ENCODE measurements at places on chromosomes 2 and 18.
A peak's percentile ranks its signal among the peaks of the same experiment; 100 is the strongest.

GRCh38 chr2:204794624-204795023 lies 249.3 kb downstream of the PARD3B start:
- DNase-seq, result no peak

DNA sequence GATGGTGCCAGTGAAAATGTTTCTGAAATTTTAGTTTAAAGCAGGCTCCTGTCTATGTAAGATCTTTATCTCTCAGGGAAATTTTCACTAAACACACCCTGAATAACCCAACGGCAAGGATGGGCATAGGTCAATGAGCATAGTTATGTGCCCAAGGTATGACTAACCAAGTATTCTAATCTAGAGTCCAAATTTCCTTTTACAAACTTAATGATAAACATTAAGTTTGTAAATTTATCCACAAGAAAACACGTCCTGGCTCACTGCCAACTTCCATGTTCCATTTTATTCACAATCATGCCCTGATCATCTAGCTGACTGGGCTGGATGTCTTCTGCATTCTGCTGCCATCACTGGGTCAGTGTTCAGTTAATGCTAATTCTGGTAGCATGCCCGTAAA lies 151.2 kb downstream of the SRBD1 start:
- DNase-seq, result no peak

GRCh38 chr18:64019922-64020756 lies 50.3 kb downstream of the SERPINB8 start:
- DNase-seq, result no peak

GRCh38 chr2:138223319-138223718 lies 259.0 kb downstream of the HNMT start:
- no peak for DNase-seq

GRCh38 chr2:27754831-27755230 lies 16.7 kb upstream of the MRPL33 start:
- no peak for DNase-seq

- DNase-seq, result no peak
Observed at GRCh38 chr18:26052505-26052904, 37.9 kb downstream of the SS18 start.

DNA sequence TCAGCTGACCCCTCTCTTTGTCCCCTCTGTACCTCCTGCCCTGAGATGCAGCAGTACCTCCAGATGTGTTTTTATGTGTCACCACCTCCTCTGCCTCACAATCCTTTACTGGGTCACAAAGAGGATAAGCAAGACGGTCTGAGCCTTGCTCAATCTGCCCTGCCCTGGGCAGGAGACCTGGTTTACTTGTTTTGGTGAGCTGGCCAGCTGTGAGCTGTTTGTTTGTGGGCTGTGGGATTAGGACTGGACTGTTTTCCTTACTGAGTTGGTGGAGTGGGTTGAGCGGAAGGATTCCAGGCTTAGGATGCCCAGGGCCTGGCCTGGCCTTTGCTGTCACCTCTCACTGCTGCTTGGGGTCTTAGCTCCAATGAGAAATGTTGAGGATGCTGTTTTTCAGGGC lies 299.5 kb downstream of the SRBD1 start:
- DNase-seq, result no peak

DNA sequence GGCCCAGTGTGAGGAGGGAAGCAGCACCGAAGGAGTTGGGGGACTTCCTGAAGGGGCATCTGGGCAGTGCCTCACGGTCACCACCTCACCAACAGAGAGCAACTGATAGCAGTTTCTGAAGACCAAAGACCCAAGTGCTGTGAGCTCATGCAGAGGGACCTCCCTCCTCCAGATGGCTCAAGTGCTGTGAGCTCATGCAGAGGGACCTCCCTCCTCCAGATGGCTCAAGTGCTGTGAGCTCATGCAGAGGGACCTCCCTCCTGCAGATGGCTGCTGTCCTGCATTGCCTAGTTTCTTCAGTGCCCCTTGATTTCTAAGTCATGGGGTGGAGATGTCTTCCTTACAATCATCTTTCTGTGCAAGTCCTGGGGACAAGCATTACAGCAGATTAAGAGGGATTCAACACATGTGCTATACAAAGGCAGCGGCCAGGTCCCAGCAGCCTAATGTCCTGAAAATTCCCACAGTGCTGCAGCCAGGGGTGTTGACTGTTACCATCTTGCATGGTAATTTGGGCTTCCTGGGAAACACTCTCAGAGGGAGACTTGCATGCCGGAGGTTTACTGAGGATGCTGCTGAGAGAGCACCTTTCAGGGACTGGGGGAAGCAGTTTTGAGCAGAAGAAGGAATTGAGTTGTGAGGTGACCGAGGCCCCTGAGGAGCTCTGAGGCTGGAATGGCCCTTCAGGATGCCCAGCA lies 409.3 kb downstream of the GALR1 start:
- peak; percentile 24 for DNase-seq

GRCh38 chr18:42053188-42053781 lies 98.3 kb downstream of the PIK3C3 start:
- peak; percentile 68 for DNase-seq

DNA sequence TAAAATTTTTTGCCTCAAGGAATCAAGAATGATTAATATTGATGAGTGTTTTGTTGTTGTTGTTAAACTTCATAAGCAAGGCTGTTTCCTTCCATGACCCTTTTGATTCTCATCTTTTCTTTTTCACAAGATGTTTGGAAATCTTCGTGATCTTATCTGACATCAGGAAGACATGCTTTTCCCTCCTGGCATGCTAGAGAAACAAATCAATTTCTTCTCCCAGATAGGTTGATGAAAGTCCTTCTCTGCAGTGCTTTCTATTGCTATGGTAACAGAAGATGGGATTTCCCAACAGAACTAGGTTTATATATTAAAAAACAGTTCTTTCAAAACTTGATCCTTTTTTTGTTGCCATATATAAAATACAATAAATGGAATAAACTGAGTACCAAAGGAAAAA lies 85.2 kb downstream of the EML6 start:
- no peak for DNase-seq

- peak; percentile 76 for DNase-seq
Observed at GRCh38 chr2:153519257-153519875, 40.8 kb upstream of the RPRM start.

- no peak for DNase-seq
Observed at GRCh38 chr2:205259121-205259520, 423.2 kb upstream of the NRP2 start.

- peak; percentile 44 for DNase-seq
Observed at GRCh38 chr18:45874491-45875184, 49.2 kb downstream of the SIGLEC15 start.

GRCh38 chr2:46239847-46240181 lies 57.4 kb upstream of the EPAS1 start:
- DNase-seq, result no peak

DNA sequence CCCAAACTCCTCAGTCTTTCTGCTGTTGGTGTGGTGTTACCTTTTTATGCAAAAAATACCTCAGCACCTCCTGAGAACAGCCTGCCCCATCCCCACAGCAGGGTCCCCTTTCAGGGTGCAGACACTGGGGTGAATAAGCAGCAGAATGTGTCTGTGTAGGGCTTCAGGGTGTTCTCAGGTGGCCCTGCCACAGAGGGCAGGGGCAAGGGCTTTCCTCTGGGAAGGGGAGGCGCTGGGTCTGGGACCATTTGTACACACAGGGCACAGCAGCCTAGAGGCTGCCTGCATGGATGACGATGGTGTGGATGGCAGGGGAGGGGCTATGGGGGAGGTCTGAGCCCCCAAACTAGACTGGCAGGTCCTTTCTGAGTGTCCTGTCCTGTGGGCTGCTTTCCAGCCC lies 2.6 kb downstream of the HAAO start:
- DNase-seq, result no peak

DNA sequence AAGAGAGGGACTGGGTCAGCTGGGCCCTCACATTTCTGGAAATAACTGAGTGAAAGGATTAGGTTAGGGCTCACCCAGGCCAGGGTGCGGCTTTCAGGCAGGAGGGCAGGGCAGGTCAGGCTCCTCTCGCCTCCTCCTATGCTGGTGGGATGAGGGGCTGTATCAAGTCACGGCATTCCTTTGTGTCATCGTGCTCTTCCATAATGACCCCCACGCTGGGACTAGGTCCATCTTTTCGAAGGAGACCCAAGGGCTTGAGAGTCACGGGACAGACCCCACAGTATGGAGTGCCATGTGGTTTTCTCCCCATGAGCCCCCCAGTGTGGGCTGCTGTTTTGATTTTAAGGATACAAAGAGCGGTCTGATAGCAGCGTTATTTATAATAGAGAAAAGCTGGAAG lies 137.8 kb upstream of the COPS8 start:
- DNase-seq, result no peak

- no peak for DNase-seq
Observed at GRCh38 chr2:158600155-158600802, 143.5 kb downstream of the PKP4 start.

GRCh38 chr18:44835703-44836102 lies 155.0 kb downstream of the SETBP1 start:
- no peak for DNase-seq

DNA sequence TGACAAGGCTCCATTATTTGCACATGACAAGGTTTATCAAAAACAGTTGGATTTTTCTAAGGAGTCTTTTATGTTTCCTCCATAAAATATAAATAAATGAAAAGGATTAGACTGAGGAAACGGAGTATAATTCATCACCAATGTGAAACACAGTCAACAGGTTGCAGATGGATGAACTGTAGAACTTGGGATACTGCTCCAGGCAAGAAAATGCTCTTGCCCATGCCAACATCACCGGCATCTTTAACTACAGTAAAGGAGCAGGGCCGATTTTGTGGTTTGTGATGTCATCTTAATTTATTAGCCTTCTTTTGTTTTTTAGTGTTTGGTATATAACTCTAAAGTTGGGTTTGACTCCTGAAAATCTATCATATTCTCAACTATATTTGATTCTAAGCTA lies 577.3 kb downstream of the EPHA4 start:
- DNase-seq, result no peak

DNA sequence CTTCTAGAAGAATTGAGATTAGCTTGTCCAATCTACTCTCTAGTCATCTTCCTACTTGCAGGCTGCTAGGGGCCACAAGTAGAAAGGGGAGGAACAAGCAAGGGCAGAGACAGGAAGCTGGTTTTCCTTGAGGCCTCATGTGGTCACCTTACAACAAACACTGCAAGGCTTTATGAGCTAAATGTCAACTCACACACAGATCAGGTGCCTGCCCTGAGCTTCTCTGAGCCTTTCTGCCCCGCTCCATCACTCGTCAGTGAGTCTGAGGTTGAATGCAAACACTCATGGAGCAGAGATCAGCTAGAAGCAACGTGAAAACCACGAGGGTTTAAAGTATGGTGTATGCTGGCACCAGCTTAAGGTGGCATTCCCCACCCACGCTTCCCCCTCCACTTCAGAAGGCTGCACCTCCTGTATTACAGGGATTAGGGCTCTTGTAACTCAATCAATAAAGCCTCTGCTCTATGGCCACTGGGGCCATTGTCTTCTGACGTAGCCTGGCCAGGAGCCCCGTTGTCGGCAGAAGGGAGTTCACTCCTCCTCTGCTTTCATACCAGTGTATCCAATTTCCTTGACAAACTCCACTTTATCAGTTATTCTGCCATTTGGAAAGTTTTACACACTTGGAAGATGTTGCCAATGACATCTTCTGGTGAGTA lies 5.4 kb upstream of the CRYGC start:
- DNase-seq, result no peak

- no peak for DNase-seq
Observed at GRCh38 chr2:33208400-33208799, 261.6 kb downstream of the LTBP1 start.

GRCh38 chr18:13622751-13623150 lies 103.6 kb downstream of the FAM210A start:
- DNase-seq, result no peak

DNA sequence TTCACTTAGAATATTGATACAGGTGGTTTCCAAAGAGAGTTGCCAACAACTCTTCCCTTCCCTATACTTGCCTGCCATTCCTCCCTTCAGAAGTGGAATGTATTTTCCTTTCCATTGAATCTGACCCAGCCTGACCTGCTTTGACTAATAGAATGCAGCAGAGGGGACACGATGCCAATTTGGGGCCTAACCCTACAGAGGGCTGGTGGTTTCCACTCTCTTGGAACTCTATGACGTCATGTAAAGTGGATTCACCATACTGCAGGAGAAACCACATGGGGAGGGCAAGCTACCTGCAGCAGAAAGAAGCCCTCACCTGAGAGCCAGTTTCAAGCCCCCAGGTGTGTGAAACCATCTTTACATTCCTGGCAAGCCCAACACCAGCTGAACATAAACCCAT lies 98.9 kb upstream of the TRIB2 start:
- no peak for DNase-seq

DNA sequence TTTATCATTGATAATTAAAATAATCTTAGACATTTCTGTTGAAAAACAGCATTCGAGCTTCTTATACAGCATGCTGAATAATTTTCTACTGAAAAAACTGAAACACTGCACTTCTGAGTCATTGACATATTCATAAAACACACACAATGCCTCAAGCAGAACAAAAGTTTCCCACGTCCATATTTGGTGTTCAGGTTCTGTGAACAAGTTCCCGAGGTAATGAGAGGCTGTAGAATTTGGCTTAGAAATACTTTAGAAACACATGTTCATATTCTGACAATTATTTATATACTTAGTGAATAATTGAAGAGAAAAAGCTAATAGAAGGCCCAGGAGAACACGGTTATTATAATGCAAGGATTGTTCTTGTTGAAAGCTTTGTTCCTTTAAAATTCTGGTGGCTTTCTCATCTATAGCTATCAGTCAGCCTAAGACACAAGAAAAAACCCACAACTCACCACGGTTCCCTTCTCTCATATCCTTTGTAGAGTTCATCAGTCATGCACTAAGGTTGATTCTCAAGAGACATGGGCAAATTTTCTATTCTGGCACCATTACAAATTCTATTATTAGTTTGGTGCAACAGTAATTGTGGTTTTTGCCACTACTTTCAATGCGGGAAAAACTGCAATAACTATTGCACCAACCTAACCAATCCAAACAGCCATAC lies 194.4 kb downstream of the TMX3 start:
- no peak for DNase-seq

DNA sequence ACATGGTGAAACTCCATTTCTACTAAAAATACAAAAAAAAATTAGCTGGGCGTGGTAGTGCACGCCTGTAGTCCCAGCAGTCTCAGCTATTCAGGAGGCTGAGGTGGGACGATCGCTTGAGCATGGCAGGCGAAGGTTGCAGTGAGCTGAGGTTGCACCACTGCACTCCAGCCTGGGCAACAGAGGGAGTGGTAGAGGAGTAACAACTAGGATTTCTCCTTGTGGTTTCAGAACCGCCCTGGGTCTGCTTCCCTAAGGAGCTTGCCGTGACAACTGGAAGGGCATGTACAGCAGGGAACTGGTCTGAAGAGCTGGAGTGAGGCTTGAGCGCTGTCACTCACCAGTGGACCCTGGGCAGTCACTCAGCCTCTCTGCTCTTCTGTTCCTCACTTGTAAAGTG lies 29.1 kb downstream of the REEP1 start:
- no peak for DNase-seq

Data from NCI-H2171 treated with DMSO at 0.1 percent for 48 hours (cell line).